ENCODE measurements at places on chromosomes 4 and X.
A peak's percentile ranks its signal among the peaks of the same experiment; 100 is the strongest.

GRCh38 chrX:141314441-141314840 is 72.1 kb upstream of the SPANXC start:
- DNase-seq, result no peak

DNA sequence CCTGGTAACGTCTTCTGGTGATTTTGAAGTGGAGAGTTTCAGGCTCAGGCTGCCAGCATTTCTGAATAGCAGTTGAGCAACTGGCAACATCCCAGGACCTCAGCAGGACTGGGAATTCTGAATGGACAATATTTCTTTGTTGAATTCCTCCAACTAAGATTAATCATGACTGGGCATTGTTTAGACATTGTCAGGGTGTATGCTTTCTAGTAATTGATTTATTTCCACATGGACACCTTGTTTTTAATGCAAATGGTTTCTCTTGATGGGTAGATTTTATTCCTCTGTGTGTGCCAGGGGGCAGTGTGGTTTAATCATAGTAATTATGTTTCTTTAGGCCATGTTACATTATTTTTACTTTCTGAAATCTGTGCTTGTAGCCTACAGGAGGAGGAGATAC is 1004.7 kb upstream of the LCORL start:
- no peak for DNase-seq

DNA sequence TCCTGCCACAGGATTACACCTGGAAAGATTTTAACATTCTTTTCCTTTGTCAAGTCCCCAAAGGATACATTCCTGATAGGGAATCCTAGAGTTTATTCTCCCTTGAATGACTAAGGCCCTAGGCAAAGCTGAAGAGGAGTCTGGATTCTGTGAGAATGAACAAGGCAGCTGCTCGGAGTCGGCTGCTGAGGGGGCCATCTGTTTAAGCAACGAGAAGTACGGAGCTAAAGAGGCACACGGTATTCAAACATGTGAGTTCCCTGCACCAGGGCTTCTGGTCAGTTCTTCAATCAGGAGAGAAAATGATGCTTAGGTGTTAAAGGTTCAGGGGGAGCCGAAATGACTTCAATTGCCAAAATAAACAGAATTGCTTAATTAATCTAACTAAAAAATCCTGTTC is 97.6 kb downstream of the MGST2 start:
- DNase-seq, result no peak

DNA sequence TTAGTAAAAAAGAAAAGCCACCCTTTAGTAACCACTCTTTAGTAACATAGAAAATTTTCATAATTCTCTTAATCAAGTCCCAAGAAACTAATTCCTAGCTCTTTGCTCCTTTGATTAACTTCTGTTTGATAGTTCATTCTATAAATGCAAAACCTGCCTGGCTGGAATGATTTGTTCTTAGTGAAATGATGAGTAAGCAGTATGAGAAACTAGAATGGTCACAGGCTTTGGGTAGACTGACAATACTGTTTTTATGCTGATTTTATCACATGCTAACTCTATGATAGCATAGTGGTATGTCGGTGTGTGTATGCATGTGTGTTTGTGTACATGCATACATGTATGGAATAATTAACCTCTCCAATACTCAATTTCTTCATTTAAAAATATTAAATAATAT is 81.2 kb downstream of the SYTL5 start:
- DNase-seq, result no peak

- DNase-seq, result no peak
Measured at GRCh38 chr4:10276152-10276551, 159.6 kb upstream of the WDR1 start.

GRCh38 chr4:171993247-171993646 is 180.0 kb downstream of the GALNTL6 start:
- no peak for DNase-seq

GRCh38 chrX:153848325-153848724 is 18.0 kb upstream of the PDZD4 start:
- DNase-seq, result no peak

GRCh38 chr4:37879365-37879764 is 11.5 kb upstream of the TBC1D1 start:
- no peak for DNase-seq

GRCh38 chr4:2102045-2102883 is 43.1 kb downstream of the NAT8L start:
- DNase-seq, result no peak

- DNase-seq, result no peak
Measured at GRCh38 chr4:91447168-91447567, 856.6 kb upstream of the GRID2 start.

DNA sequence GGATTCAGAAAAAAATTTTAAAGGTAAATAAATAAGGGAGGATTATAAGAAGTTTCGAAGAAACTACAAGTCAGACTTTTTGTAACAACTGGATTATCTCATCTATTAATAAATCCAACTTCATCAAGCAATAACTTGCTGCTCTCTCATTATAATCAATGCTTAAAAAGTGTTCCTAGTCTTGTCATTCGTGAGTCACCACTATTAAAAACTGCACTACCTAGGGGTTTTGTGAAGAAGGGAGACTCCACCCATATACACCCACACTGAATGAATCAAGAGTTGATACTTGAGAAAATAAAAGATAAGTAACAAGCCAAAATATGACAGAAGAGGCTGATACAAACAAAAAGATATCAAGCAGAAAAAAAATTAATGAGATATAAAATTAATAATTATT is 360.5 kb downstream of the ZNF674 start:
- DNase-seq, result no peak

DNA sequence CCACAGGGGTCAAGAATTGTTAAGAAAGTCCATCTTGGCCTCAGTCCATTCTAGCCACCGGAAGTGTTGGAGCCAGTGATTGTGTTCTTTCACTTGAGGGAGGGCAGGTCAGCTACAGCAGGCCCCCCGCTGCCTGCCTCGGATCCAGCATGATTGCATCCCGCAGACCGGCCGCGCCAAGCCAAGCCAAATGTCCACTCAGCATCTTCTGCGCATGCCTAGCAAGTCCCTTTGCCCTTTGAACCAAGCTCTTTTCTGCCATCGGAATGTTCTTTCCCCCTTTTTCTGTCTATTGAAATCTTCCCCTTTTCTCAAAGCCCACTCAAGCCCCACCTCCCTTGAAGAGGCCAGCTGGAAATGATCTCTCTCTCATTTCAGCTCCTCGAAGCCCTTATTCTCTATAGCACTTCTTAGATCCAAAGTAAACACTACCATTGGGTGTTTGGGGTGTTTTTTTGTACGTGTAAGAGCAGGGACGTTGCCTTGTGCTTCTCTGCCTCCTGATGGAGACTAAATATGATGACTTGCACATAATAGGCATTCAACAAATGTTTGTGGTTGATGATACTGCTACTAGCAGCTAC is 147.8 kb upstream of the BCOR start:
- no peak for DNase-seq

GRCh38 chr4:8710416-8710815 is 117.9 kb downstream of the CPZ start:
- peak; percentile 20 for DNase-seq
